NCI-H1436 (cell line): ENCODE measurements at places on chromosomes 2 and 18.
A peak's percentile ranks its signal among the peaks of the same experiment; 100 is the strongest.

GRCh38 chr2:159298967-159299366, 12.5 kb upstream of the WDSUB1 start:
- no peak for DNase-seq

GRCh38 chr18:43785158-43785557, 507.9 kb upstream of the SYT4 start:
- DNase-seq: no peak

DNA sequence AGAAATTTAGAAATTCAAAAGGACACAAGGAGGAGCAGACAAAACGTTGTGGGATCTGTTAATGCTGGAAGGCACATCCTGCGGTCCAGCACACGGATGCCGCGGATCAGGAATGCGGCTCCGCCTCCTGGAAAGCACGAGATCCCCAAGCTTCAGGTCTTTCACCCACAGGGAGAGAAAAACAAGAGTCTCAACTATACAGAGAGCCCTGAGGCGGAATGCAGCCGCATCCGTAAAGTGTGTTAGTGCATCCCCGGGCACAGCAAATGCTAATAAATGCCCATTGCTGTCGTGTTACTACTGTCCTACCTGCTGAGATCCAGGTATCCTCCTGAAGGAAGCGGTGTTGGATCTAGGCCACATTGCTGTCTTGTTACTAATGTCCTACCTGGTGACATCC, 303.9 kb downstream of the EIPR1 start:
- no peak for DNase-seq

DNA sequence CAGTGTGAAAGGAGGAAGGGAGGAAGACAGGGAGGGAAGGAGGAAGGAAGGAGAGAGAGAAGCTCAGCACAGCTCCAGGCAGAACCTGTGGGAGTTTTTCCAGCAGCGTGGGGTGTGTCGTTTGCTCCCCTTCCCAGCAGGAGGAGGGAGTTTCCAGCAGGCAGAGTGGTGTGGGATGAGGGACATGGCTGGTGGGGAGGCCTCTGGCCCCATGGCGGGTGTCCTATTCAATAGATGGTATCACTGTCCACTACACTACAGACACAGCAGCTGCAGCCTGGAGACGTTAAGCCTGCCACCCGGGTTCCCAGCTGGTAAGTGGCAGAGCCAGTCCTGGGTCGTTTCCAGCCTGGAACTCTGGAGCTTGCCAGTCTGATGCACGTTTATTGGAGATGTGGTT, 44.7 kb downstream of the GLI2 start:
- DNase-seq: no peak

- no peak for DNase-seq
Measured at GRCh38 chr2:104025295-104025694, 828.6 kb upstream of the POU3F3 start.

DNA sequence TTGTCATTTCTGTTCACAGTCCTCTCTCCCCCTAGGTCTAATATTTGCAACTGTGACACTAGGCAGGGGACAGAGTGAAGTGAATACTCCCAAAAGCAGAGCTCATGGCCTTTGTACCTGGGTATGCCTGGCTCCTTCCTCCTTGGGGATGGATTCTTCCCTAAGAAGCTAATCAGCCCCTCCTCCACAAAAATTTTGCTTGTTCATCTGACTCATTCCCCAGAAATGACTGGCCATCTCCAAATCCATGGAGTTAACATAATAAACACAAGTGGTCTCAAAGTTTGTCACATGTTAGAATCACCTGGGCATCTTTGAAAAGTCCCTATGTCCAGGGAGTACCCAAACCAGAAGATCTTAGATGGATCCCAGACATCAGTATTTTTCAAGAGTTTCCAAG, 65.3 kb downstream of the SUCLG1 start:
- no peak for DNase-seq

GRCh38 chr2:120852200-120852815, 116.6 kb downstream of the GLI2 start:
- DNase-seq: no peak

- DNase-seq: no peak
Measured at GRCh38 chr2:24214880-24215279, 40.0 kb downstream of the FAM228A start.

DNA sequence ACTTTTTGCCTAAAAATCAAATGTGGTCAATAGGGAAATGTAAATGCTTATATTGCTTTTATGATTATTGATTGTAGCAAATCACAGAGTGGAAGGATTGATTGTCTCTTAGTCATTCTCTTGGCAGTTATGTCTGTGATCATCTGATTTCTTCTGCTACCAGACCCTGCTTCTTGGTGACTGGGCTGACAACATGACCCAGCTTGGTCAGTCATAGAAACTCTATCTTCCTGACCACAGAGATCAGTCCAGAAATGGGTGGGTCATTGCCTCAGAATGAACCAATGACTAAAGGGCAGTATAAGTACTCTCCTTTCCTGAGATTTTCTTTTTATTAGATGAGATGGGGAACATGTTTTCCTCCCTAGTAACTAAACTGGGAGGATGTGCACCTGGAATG, 87.6 kb downstream of the MAIP1 start:
- no peak for DNase-seq

DNA sequence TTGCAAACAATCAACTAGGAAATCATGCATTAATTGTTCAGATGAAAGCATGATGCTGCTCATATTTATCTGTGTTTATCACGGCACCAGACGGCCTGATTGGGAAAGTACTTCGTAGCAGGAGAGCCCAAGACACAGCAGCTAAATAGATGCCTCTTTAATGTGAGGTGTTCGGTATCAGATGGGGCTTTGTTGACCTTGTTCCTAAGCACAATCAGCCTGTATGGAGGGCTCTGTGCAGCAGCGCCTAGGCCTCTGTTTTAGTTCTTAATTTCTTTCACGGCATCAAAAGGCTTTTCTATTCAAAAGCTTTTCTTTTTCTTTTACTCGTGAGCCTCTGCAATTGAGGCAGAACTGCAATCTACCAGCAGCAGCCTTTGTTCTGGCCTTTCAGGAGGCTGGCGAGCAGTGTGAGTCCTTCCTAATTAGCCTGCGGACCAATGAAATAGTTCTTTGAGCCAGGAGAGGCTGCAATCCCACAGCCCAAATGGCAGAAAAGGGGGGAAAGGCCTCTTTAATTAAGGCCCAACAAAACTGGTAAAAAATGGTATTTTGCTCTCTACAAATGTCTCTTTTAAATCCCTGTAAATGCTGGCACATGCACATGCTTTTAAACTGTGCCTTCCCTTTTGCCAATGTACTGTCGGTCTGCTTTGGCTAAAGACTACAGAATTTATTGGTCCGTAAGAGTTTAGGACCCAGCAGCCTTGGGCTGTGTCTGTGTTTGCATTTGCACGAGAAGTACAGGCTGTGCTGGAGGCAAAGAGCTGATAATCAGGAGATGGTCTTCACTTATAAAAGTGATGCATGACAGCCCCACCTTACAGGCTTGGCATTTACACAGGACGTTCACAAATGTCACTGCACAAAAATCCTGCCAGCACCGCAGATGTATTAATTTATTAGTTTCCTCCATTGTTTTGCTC, 159.6 kb downstream of the RND3 start:
- peak; percentile 36 for DNase-seq

- no peak for DNase-seq
Measured at GRCh38 chr2:124698979-124699565, 674.0 kb downstream of the CNTNAP5 start.

DNA sequence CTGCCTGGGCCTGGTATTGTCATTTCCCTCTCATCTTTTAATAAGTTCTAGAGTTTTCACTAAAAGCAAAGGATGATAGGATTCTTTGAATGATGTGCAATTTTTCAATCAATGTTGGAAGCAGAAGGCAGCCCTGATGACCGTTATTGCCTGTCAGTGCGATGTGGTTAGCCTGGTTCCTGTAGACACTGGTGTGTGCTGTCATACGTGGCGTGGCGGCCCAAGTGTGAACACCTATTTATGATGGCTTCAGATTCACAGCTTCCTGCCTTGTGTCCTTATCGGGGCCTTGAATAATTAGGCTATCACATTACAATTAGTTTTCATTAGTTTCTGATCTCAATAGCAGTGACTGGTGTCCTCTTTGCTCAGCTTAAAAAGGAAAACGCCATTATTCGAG, 218.5 kb downstream of the TPGS2 start:
- DNase-seq: no peak

DNA sequence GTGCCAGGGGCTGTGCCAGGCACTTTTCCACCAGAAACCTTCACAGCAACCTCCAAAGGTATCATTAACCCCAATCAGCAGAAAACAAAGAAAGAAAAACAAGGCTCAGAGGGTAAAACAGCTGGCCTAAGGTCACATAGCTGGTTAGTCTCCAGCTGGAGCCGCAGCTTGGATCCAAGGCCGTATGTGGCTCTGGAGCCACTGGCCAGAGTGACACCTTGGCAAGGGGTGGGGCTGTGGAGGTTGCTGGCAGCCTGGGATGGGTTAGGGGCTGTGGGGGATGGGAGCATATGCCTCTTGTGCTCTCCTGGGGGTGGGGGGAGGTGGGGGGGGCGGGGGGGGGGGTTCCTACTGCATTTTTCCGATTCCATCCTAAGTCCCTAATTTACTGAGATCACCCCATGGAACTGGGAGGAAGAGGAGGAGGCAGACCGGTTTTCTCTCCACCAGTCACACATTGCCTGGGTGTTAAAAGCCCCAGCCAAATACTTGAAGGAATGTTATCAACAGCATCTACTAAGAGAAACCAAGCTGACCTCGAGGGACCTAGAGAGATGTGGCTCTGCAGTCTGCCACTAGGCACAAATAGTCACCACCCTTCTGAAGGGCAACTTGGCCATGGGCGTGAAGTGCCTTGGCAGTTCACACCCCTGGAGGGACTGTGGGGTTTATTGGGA, 8.0 kb downstream of the HAAO start:
- no peak for DNase-seq

- DNase-seq: no peak
Measured at GRCh38 chr2:186554429-186554828, 35.4 kb upstream of the ITGAV start.

- no peak for DNase-seq
Measured at GRCh38 chr2:225008179-225008856, 34.0 kb downstream of the DOCK10 start.

DNA sequence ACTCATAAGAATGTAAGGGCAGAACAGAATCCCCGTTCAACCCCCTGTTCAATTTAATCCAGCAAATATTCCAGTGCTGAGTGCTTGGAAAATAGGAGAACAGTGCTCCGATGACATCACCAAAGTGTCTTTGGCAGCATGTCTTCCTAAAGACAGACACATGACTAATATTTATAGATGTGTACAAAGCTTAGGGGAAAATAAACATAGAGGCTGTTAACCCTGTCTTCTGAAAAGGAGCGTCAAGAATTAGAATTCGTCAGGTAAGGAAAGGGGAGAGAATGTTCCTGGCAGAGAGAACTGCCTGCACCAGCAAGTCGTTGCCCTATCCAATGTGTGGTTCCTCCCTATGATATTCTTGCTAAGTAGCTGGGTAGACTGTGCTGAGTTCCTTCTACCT, 72.7 kb downstream of the PLB1 start:
- no peak for DNase-seq

- DNase-seq: no peak
Measured at GRCh38 chr2:70926042-70926441, 9.7 kb upstream of the ATP6V1B1 start.

DNA sequence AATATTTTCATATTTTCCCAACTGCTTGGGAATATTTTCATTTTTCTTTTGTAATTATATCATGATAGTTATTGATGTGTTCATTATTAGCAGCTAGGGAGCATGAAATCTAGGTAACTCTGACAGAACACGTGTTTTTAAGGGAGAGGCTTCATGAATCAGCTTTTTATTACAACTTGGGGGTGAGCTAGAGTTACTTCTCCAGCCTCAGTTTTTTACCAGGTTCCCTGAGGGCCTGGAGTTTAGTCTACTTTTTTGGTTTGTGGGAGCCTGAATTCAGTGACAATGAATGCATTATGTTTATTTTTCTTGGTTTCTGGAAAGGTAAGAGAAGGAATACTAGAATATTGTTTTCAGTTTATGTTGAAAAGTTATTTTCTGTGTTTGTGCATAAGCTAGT, 18.0 kb downstream of the NAB1 start:
- DNase-seq: no peak

DNA sequence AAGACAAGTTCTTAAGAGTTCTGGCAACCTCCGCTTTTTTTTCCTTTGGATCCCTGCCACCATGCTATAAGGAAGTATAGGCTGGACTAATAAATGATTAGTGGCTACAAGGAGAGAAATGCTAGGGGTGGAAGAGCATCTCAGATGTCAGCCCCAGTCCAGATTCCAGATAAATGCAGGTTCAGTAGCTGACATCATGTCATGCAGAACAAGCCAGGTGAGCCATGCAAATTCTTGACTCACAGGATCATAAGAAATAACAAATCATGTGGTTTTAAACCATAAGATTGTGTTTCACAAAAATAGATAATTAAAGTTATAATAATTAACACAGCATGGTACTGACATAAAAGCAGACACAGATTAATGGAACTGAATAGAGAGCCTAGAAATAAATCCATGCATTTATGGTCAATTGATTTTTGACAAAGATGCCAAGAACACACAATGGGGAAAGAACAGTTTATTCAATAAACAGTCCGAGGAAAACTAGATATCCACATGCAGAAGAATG, 152.9 kb upstream of the SESTD1 start:
- no peak for DNase-seq

DNA sequence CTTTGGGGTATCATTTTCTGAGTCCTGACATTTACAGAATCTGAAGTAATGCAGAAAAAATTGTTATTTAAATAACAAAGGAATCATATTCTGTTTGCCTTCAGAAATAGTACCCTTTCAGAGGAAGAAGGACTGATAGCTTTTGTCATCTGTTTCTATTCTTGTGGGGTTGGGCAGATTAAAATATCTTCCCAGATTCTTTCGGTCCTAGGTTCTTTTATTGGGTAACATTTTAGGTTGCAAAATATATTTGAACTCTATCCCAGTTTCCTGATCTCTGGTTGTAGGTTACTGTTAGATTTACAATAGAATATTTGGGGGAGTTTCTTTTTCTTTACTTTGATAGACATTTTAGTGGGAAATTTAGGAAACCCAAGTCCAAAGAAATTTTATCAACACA, 550.5 kb downstream of the SPAG16 start:
- no peak for DNase-seq

DNA sequence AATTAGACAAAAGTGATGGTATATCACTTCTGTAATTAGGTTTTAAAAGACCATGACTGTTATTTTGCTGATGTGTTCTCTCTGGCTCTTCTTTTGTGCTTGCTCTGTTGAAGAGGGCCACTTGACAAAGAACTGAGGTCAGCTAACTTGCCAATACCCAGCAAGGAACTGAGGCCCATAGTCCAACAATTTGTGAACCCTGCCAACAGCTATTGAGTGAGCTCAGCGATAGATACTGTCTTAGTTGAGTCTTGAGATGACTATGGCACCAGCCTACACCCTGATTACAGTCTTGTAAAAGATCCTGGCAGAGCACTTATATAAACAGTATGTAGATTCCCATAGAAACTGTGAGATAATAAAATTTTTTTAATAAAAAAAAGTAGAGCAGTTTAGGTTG, 103.0 kb downstream of the BMPR2 start:
- DNase-seq: no peak

DNA sequence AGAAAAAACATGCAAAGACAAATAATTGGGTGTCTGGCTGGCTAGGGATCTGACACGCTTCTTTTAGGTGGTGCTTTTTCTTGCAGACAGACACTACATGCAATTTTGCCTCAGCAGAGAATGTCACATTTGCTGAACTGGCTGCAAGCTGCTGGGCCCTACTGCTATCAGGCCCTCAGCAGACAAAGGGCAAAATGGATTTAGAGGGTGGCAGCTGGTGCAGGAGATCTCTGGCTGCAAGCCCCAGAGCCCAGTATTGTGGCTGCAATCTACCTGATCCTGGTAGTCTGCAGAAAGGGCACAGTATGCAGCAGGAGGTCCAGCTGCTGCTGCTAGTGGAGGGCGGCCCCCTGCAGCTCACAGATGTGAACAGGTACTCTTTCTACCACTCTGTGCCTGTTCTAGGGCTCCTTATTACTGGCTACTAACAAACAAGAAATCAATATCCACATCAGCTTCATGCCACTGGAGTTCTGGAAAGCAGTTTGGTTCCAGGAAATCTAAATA, 796.7 kb upstream of the CELF4 start:
- DNase-seq: no peak
